Activated effector memory CD4-positive, alpha-beta T cell treated with Interleukin-2 at 50 U/mL for 16 hours (primary cell): ENCODE measurements at places on chromosomes 3 and 15.

GRCh38 chr15:43463507-43463906, 29.4 kb downstream of the TP53BP1 start:
- no peak for DNase-seq

DNA sequence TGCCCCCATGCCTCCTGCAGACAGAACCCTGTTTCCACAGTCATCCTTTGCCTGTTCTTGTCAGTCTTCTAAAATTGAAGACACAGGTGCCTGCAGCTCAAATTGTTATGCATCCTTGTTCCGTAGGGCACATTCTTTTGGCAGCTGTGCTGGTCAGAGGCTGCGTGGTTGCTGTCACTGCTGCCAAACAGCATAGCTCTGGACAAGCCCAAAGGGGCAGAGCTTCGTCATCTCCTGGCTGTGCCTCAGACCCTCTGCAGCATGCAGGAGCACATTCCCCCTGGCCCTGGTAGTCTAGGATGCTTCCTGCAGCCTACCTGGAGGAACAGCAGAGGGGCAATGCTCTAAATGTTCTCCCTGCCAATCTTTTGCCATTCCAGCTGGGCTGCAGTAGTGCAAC, 2.1 kb upstream of the FBXL22 start:
- DNase-seq = no peak

- no peak for DNase-seq
Measured at GRCh38 chr3:66473692-66474091, 27.1 kb downstream of the LRIG1 start.

DNA sequence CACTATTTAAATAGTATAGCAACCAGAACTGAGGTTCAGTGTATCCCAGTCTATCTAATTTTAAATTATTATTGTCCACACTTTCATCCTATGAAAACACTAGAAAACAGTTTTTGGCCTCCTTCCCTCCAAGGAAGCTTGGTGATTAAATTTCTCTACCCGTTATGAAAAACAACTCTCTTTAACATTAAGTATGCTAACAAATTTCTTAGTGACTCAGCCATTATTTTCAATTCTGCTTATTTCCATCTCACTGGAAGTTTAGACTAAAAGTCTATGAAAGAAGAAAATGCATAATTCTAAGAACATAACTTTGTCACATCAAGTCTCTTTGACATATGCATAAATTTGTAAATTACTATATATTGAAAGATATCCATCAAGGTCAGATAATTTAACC, 185.2 kb downstream of the NSUN3 start:
- DNase-seq = no peak

DNA sequence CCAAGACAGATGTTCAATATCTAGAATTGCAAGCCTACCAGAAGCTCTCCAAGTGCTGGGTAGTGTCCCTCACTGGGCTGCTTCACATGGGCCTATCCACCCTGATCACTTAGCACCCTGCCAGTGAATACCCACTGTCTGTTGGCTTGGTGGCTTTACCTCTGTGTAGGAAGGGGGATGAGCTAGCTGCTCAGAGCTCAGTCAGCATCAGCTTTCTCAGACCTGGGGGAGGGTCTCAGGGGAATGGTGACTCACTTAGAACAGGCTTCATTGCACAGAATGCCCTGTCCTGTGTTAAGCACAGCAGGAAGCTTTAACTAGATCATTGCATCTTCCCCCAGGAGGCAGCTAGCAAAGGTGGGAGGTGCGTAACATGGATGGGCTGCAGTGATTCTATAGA, 209.8 kb downstream of the PDCD6IP start:
- DNase-seq = no peak

DNA sequence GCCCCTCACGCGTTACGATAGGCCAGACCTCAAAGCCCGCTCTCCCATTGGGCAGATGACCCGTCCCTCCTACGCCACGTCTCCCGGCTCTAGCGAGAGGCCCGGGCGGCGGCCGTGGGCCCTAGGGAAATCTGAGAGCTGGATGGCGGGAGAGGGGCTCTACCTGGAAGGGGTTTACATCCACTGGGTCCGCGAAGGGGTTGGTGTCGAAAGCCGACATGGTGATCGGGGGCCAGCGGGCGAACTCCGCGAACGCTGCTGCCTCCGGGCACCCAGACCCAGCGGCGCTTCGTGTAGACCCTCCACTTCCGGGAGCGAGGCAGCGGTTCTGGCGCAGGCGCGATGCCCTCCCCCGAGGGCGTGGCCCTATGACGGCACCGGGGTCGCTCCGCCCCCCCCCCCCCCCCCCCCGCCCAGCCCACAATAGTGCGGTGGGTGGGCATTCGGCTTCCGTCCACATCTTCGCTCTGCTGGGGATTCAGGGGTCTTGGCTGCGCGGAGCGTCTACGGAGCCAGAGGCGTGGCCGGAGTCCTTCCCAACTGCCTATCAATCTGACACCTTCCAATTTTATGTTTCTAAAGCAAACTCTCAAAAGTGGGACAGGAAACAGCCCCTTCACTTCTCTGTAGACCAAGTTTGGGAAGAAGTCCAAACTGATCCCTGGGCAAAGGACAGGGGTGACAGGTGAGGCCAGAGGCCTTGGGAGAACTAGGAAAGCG, at the start of gene SCAMP2:
Gene SCAMP2 (minus strand): TSS at position 330 of the 720 bp plus-strand sequence. CDS start 110 bp downstream, at position 220.
- peak; percentile 85 for DNase-seq

DNA sequence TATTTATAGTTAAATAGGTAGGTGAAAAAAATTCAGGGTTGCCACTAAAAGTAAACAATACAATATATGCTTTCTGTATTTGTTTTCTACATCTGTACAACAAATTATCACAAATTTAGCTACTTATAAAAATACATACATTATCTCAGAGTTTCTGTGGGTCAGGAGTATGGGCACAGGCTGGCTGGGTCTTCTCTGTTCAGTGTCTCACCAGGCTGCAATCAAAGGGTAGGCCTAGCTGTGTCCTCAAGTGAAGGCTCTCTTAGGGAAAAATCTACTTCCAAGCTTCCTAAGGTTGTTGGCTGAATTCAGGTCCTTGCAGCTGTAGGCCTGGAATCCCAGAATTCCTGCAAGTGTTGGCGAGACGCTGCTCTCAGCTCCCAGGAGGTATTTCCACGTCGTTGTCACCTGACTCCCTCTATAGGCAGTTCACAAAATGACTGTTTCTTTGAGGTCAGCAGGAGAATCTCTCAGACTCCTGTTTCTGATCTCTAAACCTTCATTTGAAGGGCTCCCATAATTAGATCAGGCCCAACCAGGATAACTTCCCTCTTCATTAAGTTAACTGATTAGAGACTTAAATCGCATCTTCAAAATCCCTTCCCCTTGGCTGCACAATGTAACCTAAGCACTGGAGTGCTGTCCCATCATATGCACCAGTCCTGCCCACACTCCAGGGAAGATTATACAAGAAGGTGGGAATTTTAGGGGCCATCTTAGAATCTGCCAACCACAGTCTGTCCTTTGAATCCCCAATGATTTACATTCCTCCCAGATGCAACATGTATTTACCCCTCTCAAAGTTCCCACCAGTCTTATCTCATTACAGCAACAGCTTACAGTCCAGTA, 296.6 kb downstream of the SUCLG2 start:
- DNase-seq = no peak

- DNase-seq = no peak
Measured at GRCh38 chr15:83927704-83928391, 273.9 kb downstream of the ADAMTSL3 start.

DNA sequence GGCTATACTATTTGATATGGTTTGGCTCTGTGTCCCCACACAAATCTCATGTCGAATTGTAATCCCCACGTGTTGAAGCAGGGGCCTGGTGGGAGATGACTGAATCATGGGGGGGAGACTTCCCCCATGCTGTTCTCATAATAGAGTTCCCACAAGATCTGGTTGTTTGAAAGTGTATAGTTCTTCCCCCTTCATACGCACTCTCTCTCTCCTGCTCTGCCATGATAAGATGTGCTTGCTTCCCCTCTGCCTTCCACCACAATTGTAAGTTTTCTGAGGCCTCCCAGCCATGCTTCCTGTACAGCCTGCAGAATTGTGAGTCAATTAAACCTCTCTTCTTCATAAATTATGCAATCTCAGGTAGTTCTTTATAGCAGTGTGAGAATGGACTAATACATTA, 290.1 kb upstream of the CHRM5 start:
- DNase-seq = no peak

DNA sequence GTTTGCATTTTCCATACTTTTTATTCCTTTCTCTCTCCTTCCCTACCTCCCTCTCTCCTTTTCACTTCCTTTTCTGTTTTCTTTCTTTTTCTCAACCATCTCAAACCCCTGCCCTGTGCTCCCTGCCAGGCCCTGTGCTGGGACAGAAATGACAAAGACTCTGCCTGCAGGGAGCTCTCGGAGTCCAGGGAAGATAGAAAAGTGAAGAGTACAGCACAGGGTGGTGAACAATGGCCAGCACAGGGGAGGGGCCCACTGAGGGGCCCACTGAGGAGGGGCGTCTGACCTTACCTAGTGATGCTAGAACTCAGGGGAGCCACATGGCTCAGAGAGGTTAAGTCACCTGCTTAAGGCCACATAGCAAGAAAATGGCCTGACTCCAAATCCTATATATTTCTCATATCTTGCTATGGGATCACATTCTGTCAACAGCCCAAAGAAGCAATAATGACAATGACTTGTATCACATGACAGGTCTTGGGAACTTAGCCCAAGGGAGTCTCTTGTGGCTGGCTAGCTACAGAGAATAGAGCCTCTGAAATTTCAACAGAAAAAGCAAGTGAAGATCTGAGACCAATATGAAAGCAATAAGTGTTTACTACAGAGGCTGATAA, 44.3 kb upstream of the ATP2B2 start:
- DNase-seq = no peak

- no peak for DNase-seq
Measured at GRCh38 chr3:64088408-64089205, 65.3 kb upstream of the PSMD6 start.

- DNase-seq = no peak
Measured at GRCh38 chr3:107222907-107223306, 154.3 kb upstream of the CCDC54 start.

- no peak for DNase-seq
Measured at GRCh38 chr15:29062179-29062591, 176.4 kb downstream of the APBA2 start.

GRCh38 chr3:196968233-196969133, at the start of gene PIGZ:
PIGZ (minus strand) TSS chr3:196968833; CDS start chr3:196952031, 16,802 bp downstream.
- DNase-seq = peak; percentile 20

- no peak for DNase-seq
Measured at GRCh38 chr3:11600501-11601282, 43.0 kb downstream of the VGLL4 start.

DNA sequence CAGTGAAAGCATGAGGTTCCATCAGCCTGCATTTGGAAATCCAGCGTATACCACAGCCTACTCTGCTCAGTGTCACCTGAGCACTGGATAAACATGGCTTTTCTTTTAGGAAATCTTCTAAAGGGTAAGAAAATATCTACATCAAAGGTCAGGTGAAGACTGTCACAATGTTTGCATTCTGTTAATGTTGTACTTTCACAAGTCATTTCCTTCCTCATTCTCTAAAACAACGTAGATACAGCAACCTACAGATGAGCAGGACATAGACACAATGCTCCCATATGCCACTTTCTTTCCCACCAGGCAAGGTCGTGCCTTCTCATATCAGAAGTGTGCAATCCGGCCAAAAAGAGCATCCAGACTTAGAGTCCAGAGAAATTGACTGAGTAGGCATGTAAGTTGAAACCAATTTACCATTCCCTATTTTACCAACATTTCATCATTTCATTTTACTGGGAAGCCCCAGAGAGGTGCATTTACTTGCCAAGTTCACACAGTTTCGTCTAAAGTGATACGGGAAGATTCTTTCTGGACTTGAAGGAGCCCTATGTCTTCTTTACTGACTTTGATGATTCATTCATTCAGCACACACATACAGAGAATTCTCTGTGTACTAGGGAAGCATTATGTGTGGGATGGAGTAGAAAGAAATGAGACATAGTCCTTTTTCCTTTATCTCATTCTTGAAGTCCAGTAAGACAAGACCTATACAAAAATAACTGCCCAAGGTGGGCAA, 30.6 kb upstream of the LPP start:
- DNase-seq = no peak
